Effector memory CD4-positive, alpha-beta T cell (primary cell): ENCODE measurements at places on chromosomes 5 and 9.

GRCh38 chr5:39547553-39548154 is 122.9 kb upstream of the DAB2 start:
- DNase-seq = no peak

DNA sequence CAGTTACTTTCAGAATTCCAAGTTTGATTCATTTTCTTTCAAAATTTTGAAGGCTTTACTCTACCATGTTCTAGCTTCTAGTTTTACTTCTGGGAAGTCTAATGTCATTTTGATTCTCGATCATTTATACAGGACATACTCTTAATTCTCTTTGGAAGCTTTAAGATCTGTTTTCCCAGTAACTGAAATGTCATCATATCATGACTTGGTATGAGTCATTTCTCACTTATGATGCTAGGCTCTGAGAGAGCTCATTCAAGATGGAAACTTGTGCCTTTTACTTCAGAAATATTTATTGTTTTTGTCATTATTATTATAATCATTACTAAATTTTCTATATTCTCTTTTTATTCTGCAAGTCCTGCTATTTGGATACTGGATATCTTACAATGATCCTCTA is 222.3 kb downstream of the PARP8 start:
- no peak for DNase-seq

DNA sequence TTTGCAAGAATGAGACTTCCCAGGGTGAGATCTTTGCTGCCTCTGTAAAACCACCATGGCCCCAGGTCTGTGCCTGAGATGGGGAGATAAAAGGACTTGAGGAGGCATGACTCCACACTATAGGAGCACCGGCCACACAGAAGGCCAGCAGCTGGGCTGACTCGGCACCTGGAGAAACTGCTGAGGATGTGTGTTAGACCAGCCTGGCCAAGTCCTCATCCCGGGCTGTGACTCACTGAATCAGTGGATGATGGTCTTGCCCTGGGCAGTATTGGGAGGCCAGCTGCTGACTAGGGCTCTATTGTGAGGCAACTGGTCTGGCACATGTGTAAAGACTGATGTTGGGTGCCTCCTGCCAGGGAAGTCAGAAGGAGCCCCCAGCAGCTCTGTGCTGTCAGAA is 286.2 kb downstream of the ACTL7B start:
- no peak for DNase-seq

GRCh38 chr9:137630679-137631078 is 11.9 kb downstream of the EHMT1 start:
- no peak for DNase-seq

DNA sequence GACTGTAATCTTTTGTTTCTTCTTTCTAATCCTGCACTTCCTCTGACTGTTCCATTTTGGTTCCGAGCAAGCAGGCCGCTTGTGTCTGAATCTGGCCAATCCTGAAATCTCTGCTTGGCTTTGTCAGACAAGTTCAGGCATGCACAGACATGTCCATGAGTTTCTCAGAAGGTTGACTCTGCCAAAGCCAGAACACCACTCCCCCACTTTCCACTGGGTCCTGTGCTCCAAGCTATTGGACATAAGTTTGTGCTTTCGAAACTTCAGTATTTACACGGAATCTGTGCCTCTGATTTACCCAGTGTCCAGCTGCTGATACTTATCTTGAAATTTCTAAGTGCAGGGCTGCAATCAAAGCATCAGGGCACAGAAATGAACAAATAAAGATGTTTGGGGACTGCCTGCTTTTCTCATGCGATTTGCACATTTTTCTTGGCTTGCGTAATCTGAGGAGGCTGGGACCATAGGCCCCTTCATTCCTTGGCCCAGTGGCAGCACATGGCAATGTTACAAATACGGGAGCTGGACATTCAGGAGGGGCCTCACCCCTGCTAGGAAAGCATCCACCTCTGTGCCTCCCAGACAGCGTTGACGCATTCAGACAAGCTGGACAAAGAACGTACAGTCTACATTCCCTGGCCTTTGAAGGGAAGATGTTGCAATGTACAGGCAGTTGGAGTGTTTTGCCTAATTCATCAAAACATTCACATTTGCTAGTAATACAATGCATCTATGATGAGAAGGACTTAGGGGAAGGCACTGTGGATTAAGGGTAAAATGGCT is 209.2 kb upstream of the PAPPA start:
- no peak for DNase-seq
